ENCODE measurements at places on chromosomes 2 and 18.

GRCh38 chr2:12168354-12168753 lies 421.9 kb downstream of the LPIN1 start:
- DNase-seq = no peak

- DNase-seq = no peak
Measured at GRCh38 chr2:239896075-239896474, 129.1 kb downstream of the NDUFA10 start.

GRCh38 chr2:105570757-105571156 lies 171.9 kb upstream of the FHL2 start:
- no peak for DNase-seq

DNA sequence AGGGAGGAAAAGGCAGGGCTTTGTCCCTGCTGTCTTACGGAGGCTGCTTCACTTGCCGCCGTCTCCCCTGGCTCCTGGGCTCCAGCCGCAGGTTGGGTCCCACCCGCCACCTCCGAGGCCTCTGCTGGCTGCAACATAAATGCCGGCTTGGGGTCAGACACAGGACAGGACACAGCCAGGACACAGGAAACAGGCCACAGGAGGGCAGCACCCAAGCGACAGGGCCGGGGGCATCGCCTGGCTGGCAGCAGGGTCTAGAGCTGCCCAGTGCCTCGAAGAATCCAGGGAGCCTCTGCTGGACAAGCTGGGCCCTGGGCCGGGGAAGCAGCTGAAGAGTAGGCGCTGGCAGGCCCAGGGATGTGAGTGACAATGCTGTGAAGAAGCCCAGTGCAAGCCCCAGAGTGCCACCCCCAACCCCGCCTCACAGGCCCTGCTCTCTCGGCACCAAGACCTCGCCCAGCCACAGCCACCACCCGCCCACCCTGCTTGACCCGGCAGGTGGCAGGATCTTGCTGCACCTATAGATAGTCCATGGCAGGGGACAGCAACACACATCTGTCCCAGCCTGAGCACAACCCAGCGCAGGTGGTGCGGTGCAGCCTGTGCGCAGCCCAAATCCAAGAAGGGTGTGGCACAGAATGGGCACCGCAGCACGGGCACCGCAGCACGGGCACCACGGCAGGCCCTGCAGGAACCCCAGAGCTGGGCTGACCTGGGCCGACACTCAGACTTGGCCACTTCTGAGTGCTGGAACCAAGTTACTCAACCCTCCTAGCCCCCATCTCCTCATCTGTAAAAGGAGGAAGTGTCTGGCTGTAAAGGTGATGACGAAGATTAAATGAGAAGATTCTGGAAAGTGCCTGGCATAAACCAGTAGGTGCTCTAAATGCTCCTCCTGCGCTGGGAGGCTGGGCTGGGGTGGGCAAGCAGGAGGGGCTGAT lies 55.6 kb downstream of the BIN1 start:
- DNase-seq = no peak

DNA sequence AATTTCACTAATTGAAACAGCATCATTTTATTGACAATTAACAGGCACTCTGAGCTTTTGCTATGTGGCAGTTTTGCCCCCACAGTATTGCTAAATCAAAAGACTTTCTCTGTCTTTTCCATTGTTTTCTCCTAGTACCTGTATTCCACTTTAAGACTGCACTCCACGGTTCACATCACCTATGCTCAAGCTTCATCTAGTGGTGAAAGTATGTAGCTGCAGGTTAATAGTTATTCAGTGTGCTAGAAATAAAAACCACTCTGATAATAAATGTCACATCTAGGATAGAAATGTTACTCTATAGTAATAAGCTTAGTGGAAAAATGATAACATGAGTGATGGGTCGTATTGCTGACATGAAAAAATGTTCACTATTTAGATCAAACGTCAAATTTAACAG lies 24.6 kb downstream of the ARL6IP6 start:
- peak; percentile 2 for DNase-seq

GRCh38 chr2:205895981-205896655 lies 189.9 kb downstream of the INO80D start:
- DNase-seq = no peak

- no peak for DNase-seq
Measured at GRCh38 chr18:76274468-76275289, 220.4 kb downstream of the ZNF516 start.

- DNase-seq = no peak
Measured at GRCh38 chr2:62596061-62596921, 90.3 kb upstream of the TMEM17 start.

GRCh38 chr2:179036353-179036905 lies 13.5 kb downstream of the CCDC141 start:
- no peak for DNase-seq

DNA sequence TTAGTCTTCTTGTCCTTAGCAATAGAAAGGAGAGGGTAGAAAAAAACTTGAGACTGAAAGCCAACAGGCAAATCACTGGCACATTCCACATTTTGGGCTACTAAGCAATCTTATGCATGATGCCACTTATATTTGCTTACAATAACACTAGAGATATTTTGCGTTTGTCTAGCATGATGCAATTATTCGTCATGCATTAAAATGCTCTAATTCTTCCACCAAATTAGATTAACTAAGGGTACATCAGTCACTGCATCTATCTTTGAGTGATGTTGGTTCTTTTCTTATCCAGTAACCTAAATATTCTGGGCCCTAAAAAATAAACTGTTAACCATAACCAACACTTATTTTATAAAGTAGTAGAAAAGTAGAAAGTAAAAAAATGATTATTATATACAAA lies 1311.7 kb upstream of the CDH2 start:
- DNase-seq = no peak

DNA sequence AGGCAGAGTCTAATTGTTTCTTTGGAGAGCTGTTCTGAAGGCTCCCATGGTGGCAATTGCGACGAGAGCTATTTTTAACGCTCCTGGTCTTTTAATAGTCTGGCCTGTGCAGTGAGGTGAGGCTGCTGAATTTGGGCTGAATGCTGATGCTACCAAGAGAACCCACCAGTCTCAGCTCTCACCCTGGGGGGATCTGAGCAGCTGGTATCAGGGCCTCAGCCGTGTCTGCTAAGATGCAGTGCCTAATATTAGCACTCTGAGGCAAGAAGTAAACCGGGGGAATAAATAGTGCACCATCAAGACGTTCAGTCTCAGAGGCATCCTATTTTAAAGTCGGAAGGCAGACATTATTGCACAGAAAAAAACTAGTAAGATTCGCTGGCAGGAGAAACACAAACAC lies 214.8 kb upstream of the PID1 start:
- no peak for DNase-seq

GRCh38 chr2:227010433-227010832 lies 153.6 kb downstream of the COL4A4 start:
- no peak for DNase-seq

DNA sequence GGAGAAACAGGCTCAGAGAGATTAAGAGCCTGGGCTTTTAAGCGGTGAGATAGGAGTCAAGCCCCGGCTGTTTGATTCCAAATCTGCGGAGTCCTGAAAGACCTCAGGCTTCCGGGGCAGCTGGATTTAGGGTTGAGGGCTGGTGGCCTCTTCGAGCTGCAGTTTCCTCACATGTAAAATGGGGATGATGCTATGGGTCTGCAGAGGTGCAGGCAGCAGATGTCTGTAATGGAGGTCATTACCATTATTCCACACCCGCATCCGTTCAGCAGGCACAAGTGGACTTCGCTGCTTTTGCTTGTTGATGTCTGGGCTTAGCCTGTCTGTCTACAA lies 175.6 kb upstream of the HS6ST1 start:
- DNase-seq = no peak

GRCh38 chr2:23806665-23807249 lies 120.2 kb downstream of the ATAD2B start:
- no peak for DNase-seq

- no peak for DNase-seq
Measured at GRCh38 chr18:58988600-58988999, 123.9 kb downstream of the ZNF532 start.

DNA sequence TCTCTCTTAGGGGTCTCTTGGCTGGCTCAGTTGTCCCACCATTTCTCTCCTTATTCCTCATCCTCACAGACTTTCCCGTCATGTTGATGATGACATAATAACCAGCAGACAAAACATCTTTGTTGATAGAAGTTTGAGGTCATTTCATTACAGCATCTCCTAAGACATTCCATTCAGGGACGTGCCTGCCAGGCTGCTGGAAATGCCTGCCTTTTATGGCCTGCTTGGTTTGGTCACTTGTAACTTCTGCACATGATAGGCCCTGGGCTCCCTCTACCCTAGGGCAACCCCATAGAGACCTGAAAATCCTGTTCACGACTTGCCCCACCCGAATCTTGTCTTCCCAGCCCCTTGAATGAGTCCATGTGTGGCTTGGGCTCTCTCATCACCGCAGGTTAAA lies 81.7 kb downstream of the SDC1 start:
- DNase-seq = no peak

DNA sequence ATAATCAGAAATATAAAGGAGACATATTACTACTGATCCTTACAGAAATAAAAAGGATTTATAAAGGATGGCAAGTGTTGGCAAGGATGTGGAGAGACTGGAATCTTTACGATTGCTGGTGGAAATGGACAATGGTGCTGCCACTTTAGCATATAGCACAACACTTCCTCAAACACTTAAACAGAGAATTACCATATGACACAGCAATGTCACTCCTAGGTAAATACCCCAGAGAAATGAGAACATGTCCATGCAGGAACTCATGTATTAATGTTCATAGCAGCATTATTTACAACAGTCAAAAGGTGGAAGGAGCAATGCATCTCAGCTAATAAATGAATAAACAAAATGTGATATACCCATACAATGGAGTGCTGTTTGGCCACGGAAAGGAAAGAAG lies 137.5 kb downstream of the NDUFA10 start:
- no peak for DNase-seq

DNA sequence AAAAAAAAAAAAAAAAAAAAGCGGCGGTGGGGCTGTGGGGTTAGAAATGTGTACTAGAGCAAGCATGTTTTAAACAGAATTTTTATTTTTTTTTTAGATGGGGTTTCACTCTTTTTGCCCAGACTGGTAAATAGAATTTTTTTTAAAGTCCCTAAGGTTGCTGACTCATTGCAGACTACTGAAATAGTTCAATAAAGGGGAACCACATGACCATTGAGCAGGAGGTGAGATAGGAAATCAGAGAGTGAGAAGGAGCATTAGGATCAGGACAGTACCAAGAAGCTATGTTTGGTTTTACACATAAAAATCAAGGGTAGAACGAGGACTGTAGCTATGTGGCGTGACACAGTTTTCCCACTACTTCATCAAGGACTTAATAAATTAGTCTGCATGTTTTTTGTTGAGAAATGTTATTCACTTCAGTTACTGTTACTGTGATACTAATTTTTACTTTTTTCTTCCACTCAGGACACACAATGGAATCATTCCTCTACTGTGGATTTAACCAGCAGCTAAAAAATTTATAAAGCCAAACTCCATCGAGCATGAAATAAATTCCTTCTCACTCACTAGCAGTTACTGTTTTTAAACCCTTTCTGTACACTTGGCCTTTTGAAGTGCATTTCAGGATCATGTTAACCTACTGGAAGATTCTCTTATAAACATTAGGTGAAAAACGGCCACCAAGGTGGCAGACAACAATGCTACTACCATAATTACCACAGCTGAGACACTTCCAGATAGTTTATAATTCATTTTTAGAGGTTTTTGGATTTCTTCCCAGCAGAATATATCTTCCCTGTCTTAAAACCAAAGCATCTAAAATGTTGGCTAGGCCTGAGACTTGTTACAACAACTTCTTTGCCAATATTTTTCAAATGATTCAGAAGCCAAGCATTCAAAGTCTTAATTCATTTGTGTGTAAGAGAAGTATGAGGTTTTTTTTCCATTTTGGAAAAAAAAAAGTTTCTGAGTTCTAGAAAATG lies 33.2 kb downstream of the LAMA1 start:
- no peak for DNase-seq

DNA sequence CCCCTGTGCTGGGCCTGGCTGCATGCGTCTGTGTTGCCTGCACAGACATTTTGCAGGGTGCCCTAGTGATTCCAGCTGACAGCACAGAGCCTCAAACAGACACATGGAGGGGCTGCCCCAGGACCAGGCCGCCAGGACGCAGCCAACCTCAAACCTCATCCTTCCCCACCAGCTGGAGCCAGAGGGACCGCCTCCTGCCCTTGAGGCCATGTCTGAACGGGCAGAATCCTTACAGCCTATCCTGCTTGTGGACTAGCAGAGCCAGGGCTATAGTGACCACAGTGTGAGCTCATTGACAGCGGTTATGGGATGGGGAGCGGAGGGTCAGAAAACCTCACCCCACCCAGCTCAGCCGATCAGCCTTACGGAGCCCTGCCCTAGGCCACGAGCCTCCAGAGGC lies 22.4 kb downstream of the ODC1 start:
- no peak for DNase-seq

DNA sequence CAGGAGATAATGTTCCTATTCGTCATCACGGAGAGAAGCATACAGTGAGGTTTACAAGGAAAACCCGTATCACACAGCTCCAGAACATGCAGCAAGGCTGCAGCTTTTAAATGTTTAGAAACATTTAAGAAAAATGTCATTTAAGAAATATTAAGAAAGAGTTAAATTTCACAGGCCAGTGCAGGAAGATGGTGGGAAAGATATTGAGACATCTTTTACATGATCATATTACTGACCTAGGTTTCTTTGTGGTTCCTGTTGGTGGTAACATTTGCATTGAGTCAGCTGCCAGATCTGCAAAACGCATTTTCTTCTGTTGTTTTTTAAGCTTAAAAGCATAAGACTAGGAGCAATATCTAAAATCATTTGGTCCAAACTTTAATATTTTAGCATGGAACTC lies 44.9 kb downstream of the CPO start:
- DNase-seq = no peak

Measured in GM19239 (cell line).